Activated CD4-positive, alpha-beta T cell treated with anti-CD3 and anti-CD28 coated beads, Interleukin-2, amount 50 U/mL, for 48 hours (primary cell): ENCODE measurements at places on chromosomes 7 and 10.
A peak's percentile ranks its signal among the peaks of the same experiment; 100 is the strongest.

GRCh38 chr7:126608339-126608776, 644.4 kb downstream of the GRM8 start:
- no peak for DNase-seq

GRCh38 chr10:77074104-77074624, 563.4 kb downstream of the KCNMA1 start:
- no peak for DNase-seq

- no peak for DNase-seq
Measured at GRCh38 chr10:44387853-44388251, 3.0 kb upstream of the CXCL12 start.

- DNase-seq, result no peak
Measured at GRCh38 chr7:55504967-55505658, 67.2 kb downstream of the VOPP1 start.

DNA sequence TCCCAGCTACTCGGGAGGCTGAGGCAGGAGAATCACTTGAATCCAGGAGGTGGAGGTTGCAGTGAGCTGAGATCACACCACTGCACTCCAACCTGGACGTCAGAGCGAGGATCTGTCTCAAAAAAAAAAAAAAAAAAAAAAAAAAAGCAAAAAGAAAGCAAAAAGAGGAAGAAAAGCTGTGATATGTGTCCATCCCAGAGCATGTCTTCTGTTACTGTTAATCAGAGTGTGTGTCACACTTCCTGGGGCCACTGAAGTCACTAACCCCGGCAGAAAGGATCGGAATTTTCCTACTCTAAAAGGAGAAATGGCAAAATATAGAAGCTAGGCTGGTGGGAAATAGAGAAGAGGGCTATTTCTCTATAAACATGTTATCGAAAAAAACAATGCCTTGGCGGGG, 11.9 kb downstream of the PIK3AP1 start:
- no peak for DNase-seq

GRCh38 chr7:156610601-156611000, 30.0 kb upstream of the RNF32 start:
- no peak for DNase-seq

DNA sequence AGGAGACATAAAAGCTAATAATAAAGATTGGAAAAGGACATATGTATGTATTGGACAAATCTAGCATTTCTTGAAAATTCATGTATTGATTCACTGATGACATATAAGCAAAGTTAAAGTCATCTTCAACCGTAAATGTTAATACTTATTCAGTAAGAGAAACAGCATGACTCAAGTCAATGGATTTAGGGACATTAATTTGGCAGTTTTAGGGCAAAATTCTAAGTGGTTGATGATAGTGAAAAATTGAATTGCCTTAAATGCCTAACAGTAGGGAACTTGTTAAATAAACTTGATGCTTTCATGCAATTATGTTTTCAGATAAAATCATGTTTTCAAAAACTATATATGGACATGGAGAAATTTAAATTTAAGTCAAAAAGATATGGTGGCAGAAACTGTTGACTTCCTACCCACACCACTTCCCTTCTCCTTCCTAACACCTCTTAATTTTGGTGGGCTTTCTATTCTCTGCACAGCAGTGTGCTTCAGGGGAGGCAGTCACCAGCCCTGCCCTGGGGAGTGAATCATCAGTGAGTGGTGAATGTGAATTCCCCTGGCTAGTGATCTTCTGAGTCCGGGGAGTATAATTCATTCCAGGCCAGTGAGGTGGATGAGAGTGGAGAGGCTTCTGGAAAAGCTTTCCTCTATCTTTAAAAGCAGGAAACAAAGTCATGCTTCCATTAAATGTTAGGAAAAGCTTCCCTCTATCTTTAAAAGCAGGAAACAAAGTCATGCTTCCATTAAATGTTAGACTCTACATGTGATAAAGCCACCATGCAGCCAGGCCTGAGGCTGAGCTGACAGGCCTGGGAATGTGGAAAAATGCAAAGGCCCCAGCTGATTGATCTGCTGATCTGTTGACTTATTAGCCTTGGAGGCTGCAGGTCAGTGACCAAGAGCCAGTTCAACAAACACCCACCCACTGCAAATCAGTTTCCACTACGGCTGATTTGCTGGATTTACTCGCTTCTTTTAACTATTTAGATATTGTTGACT, 25.2 kb upstream of the ITGB1 start:
- DNase-seq, result no peak

- no peak for DNase-seq
Measured at GRCh38 chr10:63431962-63432797, 33.6 kb downstream of the JMJD1C start.

DNA sequence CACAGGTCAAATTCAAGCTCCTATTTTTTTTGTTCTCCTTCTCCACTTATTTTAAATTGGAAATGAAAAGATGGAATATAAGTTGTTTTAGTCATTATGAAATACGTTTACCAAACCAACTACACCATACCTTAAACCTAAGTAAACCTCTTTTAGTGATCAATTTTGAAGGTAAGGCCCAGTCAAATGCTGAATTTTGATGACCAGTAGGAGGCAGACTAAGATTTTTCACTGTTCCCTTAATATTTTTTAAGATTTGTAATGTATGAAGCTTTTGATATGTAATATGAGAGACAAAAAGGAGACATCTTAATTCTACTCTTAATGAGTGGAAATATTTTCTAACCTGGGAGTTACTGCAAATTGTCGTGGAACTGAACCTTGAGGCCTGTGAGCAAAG, 311.6 kb downstream of the EXOC4 start:
- no peak for DNase-seq

- no peak for DNase-seq
Measured at GRCh38 chr10:33293531-33294170, 40.8 kb downstream of the NRP1 start.

GRCh38 chr7:130268463-130269317, 2.0 kb downstream of the CPA2 start:
- no peak for DNase-seq

- DNase-seq, result no peak
Measured at GRCh38 chr10:112235920-112236319, 47.3 kb upstream of the TECTB start.

DNA sequence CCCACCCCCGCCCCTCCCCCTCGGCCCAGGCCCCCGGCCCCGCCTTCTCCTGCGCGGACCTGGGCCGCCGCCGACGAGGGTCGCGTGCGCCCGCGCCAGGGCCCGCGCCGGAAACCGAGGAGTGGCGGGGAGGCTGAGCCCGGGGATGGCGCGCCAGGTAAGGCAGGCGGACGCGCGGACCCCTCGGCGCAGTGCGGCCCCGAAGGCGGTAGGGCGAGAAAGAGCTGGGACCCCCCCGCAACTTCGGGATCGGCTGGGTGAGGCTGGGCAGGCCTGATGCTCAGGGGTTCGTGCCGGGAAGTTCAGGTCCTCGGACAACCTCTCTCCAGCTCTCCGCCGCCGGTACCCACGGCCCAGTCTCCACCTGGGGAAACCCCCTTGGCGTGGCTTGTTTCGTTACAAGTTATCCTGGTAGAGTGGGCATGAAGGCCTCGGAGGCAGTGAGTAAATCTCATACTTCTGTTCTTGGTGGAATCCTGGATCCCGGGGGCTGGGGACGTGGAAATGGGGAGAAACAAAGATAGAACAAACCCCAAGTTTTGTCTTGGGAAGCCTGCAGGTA, 58.4 kb downstream of the ZNF467 start:
- DNase-seq, result peak; percentile 43

GRCh38 chr7:157141525-157142060, 2.9 kb downstream of the UBE3C start:
- no peak for DNase-seq

GRCh38 chr10:129501652-129502436, 34.8 kb downstream of the MGMT start:
- no peak for DNase-seq

DNA sequence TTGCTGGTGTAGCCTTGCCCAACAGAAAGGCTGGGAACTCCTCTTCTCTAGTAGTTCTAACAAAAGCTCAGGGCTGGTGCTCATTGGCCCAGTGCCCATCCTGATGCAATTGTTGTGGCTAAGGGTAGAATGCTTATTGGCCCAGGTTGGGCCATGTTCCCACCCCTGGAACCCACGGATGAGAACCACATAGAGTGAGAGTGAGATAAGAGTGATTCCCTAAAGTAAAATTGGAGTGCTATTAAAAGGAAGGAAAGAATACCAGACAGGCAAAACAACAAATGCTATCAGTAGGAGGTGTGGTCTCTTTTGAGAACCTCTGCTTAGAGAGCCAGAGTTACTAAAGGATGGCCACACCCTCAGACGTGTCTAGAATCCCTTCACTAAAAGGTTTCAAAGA, 49.2 kb downstream of the LGI1 start:
- DNase-seq, result no peak

DNA sequence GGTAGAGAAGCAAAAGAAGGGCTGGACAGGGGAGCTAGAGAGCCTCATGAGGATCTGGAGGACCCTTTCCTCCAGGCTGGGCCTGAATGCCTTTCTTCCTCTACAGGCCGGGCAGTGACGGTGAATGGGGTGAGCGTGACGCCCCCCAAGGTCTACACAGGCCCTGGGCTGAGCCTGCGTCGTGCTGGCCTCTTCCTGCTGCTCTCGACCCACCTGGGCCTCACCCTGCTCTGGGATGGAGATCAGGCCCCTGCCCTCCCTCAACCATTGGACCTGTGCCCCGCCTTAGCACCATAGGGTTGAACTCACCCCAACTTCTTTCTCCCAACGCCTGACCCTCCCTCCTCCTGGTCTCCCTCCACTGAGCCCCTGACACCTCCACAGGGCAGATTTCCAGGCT, 12.6 kb upstream of the ZNF467 start:
- no peak for DNase-seq

- DNase-seq, result peak; percentile 2
Measured at GRCh38 chr7:2966466-2967078, 77.1 kb downstream of the CARD11 start.

DNA sequence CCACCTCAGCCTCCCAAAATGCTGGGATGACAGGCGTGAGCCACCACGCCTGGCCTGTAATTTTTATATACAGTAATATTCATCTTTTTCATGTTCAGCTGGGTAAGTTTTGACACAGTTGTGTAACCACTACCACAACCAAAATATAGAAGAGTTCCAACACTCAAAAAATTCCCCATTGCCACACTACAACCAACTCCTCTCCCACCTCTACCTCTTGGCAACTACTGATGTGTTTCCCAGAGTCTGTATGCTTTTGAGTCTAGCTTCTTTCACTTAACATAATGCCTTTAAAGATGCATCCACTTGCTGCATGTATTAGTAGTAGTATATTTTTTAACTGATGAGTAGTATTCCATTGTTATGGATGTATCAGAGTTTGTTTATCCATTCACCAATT, 90.7 kb downstream of the SRPK2 start:
- peak; percentile 44 for DNase-seq

- no peak for DNase-seq
Measured at GRCh38 chr10:29189256-29189655, 99.6 kb upstream of the LYZL1 start.

GRCh38 chr7:136027160-136027559, 50.0 kb upstream of the MTPN start:
- no peak for DNase-seq

DNA sequence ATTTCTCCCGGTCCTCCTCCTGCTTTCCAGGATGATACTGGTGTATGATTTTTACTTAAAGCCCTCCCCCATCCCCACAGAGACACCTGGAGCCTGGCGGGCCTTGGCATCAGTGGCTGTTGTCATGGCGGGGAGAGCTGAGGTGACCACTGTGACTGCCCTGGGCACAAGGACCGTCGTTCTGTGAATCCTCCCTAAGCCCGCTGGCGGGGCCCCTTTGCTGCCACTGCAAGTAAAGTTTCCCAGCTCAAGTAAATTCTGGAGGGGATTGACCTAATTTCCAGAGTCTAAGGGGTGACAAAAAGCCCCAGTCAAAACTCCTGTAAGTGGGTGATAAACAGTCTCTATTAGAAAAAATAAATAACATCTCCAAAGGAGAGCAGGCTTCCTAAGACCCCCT, 393.2 kb upstream of the PODXL start:
- no peak for DNase-seq

- no peak for DNase-seq
Measured at GRCh38 chr10:123726836-123727235, 60.7 kb downstream of the GPR26 start.

- DNase-seq, result no peak
Measured at GRCh38 chr7:82501346-82501745, 57.8 kb upstream of the CACNA2D1 start.

GRCh38 chr10:121490871-121491519, 107.2 kb downstream of the FGFR2 start:
- no peak for DNase-seq

DNA sequence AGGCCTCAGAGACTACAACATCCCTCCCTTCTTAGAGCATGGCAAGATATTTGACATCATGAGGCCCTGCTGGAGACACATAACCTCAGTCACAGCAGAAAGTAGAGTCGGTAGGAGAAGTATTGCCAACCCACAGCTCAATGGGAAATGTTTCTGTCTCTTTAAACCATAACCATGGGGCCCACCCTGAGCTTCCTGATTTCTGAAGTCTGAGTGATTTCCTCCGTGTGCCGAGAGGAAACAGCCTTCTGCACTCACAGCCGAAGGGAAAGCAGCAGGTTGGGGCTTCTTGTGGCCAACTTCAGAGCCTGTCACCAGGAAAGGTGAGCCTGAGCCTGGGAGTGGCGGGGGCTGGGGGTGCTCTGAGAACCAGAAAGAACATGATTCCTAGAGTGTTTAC, at the start of gene GIMAP1:
Gene GIMAP1 (plus strand): TSS at position 246 of the 400 bp plus-strand sequence. CDS start 2,435 bp downstream, outside the sequence.
- DNase-seq, result peak; percentile 73

DNA sequence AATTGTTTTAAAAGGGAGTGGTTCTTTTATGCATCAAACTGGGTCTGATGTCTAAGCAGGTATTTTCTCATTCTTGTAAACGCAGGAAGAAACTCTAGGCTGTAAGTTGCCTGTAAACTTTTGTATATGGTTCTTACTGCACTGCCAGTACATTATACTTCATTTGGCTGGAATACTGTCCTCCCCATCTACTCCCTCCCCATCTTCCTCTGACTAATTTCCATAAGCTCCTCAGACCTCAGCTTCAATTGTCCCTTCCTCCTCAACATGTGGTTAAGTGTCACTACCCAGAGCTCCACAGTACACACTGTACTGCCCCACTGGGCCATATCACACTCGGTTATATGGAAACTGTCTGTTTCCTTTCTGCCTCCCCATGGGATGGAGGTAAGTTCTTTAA, 161.4 kb upstream of the MDFIC start:
- DNase-seq, result no peak

GRCh38 chr7:128830231-128831177, at the start of gene FLNC:
Gene FLNC (plus strand): TSS chr7:128830406. CDS start chr7:128830638, 232 bp downstream.
- peak; percentile 42 for DNase-seq

- no peak for DNase-seq
Measured at GRCh38 chr7:36128448-36129047, 24.5 kb upstream of the EEPD1 start.

DNA sequence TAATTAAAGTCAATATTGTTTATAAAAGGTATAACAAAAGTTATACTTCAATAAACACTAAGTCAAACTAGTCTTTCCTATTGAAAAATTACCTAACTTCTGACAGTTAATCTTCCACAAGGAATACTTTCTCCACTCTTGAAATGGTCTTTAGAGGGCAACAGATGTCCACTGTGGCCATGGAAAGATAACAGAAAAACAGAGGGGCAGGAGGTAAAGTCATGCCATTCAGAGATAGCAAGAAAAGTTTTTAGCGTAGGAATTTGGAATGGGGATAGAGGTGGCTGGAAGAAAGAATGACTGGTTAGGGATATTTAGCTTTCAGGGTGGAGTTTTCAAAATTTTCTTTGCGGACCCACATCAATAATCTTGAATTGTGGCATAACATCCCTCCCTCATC, 34.7 kb downstream of the HYCC1 start:
- DNase-seq, result no peak
